Activated CD4-positive, CD25-positive, alpha-beta regulatory T cell (primary cell): ENCODE measurements at places on chromosomes 7 and 10.
A peak's percentile ranks its signal among the peaks of the same experiment; 100 is the strongest.

- no peak for DNase-seq
Measured at GRCh38 chr10:26627324-26627723, 70.2 kb upstream of the PDSS1 start.

DNA sequence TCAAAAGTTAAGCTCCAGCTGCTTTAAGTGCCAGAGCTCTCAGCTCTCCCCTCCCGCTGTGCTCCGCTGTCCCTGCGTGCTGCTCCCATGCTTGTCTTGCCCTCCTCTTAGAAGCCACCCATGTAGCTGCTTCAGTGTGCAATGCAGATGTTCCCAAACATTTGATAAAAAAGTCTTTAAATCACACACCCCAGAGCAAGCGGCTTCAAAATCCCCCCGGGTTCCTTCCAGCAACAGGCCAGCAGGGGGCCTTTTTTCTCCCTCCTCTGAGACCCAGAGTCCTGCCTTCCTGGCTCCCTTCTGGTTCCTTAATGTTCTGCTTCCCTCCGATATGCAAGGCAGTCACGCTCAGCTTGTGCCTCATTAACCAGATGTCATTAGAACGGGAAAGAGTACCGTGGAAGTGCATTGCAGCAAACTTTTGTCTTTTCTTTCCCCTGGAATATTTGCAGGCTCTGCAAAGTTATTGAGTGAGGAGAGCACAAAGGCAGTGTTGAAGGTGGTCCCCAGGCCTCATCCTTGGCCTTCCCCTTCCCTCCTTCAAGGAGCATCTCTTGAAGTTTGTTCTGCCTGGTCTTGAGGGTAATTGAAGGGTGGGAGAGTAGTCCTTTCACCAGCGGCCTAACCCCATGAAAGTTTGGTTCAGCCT lies 25.5 kb downstream of the LDB3 start:
- DNase-seq: no peak

DNA sequence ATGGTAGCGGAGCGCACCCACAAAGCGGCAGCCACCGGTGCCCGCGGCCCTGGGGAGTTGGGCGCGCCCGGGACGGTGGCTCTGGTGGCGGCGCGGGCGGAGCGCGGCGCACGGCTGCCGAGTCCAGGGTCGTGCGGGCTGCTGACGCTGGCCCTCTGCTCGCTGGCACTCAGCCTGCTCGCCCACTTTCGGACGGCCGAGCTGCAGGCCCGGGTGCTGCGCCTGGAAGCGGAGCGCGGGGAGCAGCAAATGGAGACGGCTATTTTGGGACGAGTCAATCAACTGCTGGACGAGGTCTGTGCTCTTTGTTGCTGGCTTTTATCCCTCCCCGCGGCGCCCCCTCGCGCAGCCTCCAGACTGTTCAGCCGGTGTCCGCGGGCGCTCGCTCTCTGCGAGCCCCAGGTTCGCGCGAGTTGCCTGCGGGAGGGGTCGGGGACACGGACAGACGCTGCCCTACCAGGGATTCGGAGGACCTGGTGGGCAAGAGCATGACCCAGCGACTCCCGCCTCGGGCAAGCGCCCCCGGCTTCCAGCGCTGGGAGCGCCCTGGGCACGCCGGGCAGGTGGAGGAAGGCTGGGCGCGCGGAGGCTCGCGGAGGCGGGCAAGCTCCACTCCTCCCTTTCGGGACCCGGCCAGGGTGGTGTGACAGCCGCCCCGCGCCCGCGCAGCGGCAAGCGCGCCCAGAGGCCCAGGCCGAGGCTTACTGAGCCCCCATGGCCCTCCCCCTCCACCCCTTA lies 887 bp downstream of the COL13A1 start:
- DNase-seq: no peak

DNA sequence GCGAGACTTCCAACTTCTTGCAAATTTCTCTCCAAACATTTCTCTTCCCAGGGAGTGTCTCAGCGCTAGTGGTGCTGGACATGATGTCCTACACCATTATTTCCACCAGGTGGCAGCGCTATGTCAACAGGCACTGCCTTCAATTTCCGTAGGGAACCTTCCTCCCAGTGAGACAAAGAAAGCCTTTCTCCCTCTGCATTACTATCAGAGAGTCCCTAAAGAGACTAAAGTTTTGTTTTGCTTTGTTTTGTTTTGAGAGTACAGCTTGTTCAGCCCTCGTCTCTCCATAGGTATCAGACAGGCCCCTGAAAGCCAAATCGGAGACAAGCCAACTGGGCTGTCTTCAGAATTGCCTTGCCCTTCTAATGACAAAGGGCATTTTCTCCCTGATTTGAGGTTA lies 44.2 kb upstream of the GGCT start:
- DNase-seq: peak; percentile 2
